ENCODE measurements at places on chromosomes 3 and 15.

- no peak for DNase-seq
Measured at GRCh38 chr3:161879470-161879869, 382.9 kb downstream of the OTOL1 start.

GRCh38 chr3:188956839-188957489 lies 214.8 kb upstream of the TPRG1 start:
- peak; percentile 61 for DNase-seq

- no peak for DNase-seq
Measured at GRCh38 chr15:41490355-41490754, 3.3 kb upstream of the ITPKA start.

GRCh38 chr3:178457511-178457910 lies 78.7 kb upstream of the KCNMB2 start:
- no peak for DNase-seq

GRCh38 chr3:98966862-98967546 lies 65.5 kb upstream of the DCBLD2 start:
- no peak for DNase-seq

GRCh38 chr3:159937561-159938166 lies 51.0 kb upstream of the IL12A start:
- no peak for DNase-seq

- no peak for DNase-seq
Measured at GRCh38 chr3:146177519-146177918, 16.5 kb upstream of the PLOD2 start.

DNA sequence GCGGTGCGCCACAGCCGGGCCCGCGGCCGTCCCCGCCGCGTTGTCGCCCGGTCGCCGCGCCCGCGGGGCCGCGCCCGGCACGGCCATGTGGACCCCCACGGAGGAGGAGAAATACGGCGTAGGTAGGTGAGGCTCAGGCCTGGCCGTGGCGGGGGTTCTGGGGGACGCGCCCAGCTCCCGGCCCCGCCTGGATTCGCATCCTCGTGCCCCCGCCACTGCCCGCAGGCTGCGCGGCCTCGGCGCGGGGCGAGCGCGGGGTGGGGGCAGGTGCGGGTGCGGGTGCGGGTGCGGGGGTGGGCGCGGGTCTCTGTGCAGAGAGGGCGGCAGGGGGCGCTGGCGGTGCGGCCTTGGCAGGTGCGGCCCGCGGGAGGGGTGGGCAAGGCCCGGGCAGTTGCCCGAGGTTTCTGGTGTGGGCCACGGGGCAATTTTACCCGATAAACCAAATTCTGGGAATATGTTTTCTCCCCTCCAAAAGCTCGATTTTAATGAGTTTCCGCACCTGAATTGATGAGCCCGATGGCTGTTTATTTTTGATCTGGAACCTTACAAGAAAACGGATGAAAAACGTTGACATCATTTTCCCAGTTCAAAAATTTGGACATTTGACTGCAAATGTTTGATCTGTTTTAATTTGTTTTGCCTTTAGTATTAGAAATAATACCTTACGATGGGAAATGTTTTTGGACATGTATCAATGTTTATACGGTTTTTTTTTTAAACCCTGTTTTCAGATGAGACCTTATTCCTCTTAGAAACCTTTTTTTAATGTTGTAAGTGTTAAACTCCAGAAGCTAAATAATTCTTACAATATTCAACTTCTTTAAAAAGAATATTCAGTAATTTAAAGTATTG lies 678 bp downstream of the DOCK3 start:
- DNase-seq, result no peak

GRCh38 chr3:162665684-162666391 lies 1169.2 kb downstream of the OTOL1 start:
- DNase-seq, result no peak

- DNase-seq, result no peak
Measured at GRCh38 chr3:23834082-23834870, 28.5 kb downstream of the UBE2E1 start.

DNA sequence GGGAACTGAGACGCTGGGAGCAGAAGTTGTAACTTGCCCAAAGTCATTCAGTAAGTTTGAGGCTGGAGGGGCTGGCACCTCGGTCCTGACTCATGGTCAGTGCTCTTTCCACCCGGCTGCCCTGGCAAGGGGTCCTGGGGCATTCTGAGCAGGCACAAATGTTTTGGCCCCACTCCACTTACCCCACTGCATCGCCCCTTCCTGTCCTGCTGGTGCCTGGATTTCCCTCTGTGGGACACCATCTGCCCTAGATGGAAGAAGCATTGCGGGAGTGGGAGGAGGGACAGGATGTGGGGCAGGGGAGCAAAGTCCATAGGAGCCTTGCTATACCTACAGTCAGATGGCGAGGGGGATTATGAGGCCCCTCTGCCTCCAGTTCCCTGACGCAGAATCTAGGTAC lies 4.5 kb downstream of the CORO2B start:
- DNase-seq, result no peak

- no peak for DNase-seq
Measured at GRCh38 chr3:177377166-177377565, 179.9 kb upstream of the TBL1XR1 start.

GRCh38 chr3:51975852-51976549 lies 1.1 kb downstream of the ABHD14A start:
- peak; percentile 70 for DNase-seq

GRCh38 chr3:32601722-32602121 lies 31.1 kb upstream of the DYNC1LI1 start:
- DNase-seq, result no peak

DNA sequence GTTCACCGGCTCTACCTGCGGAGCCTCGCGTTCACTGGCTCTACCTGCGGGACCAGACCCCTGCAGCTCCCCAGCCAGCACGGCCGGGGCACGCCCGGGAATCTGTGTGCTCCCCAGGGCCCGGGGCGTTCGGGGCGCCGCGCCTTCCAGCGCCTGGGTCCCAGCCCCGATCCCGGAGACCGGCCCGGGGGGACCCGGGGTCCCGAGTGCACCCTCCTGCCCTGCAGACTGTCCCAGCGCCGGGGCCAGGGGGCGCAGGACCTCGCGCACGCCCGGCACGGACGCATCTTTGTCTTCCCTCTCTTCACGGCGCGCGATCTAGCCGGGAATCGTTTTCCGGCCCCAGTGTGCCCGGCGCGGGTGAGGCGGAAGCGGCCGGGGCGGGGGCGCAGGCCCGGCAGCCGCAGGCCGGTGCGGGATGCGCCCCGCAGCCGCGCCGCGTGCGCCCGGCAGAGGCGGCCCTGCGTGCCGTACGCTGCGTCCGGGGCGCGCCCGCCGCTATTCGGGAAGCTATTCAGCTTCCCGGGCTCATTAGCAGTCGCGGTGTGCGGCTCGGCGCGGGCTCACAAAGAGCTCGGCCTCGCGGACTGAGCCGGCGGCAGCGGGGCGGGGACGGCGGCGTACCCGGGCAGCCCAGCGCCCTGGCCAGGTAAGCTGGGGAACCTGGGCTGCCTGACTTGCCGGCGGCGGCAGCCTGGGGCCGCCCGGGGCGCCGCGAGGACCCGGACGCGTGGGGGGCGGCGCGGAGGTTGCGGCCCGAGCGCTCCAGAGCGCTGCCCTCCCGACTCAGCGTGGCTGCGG lies at the start of gene APBA2:
TSS of gene APBA2 (plus strand) at position 345 of the 801 bp plus-strand sequence. CDS start 167,911 bp downstream, outside the sequence.
- DNase-seq, result peak; percentile 39

- DNase-seq, result peak; percentile 24
Measured at GRCh38 chr15:75203908-75204263, 2.2 kb downstream of the C15orf39 start.

DNA sequence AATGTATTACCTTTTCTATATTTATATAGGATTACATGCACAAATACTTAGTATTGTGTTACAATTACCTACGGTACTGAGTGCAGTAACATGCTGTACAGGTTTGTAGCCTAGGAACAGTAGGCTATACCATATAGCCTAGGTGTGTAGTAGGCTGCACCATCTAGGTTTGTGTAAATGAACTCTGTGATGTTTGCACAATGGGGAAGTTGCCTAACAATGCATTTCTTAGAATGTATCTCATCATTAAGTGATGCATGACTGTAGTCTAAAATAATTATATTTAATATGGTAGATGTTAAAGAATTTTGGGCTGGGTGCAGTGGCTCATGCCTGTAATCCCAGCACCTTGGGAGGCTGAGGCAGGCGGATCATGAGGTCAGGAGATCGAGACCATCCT lies 281.0 kb downstream of the KLF13 start:
- no peak for DNase-seq

DNA sequence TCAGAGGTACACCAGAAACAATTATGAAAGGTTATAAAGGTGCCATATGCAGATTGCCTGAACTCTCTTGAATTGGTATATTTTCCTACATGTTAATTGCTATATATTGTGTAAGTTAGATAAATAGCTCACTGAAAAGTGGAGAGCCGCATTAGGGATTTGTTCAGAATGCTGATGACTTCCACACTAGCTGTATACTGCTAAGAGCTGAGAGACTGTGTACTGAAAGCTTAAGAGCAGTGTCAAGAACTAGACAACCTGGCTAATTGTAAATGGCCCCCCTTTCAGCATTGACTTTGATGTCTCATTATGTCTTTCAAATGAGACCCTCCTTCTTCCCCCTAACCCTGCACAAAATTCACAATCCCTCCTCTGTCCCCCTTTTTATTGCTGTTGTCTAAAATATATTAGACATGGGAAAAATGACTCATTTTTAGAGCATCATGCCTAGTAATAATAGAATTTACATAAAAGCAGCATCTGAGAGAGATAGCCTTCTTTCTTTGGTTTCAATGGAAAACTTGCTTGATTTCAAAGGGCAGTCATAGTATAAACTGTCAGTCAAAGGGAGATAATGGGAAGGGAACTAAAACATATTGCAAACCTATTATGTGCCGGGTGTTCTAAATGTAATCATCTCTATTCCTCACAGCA lies 34.7 kb upstream of the GREM1 start:
- no peak for DNase-seq

GRCh38 chr15:72116731-72117485 lies 1.0 kb downstream of the MYO9A start:
- DNase-seq, result peak; percentile 38

- DNase-seq, result peak; percentile 83
Measured at GRCh38 chr3:152197937-152198336, 70.8 kb upstream of the MBNL1 start.

DNA sequence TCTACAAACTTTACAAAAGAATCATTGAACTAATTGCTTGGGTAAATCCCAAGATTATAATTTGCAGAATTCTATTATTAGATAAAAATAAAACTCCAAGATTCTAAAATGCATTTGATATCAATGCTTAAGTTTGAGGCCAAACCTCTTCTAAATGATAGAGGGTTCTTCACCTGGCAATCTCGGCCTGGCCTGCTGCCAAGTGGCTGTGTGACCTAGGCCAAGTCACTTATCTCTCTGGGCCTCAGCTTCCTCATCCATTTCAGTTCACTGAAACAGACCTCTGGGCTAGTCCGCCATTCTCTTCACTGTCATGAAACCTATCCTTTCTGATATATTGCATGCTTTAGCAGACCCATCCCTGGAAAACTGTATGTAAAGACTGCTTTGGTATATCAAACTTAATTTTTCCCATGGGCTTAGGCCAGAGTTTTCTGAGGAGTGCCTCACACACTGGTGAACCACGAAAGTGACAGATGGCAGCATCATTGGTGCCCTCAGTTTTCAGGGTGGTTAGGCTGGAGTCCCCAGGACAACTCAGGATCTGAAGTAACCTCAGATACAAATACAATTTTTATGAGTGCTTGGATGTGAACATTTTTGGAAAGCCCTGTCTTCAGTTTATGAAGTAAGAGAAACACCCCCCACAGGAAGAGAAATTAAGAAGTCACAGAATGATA lies 21.8 kb downstream of the NUDT16 start:
- no peak for DNase-seq

DNA sequence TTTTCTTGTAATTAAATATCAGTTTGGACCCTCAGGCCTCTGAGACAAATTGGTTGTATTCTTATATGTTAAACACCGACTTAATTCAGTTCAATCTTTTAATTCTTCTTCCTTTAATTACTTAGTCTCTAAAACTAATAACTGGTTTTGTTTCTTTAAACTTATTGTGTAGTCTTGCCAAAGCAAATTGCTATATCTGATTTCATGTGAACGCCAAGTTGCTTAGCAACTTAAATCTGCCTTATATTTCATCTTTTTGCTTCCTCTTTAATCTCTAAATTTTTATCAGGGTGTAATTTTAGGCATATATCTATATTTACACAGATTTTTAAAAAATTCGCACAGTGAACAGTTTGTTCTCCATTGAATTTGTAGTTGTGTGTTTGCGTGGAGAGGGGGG lies 82.2 kb downstream of the CADM2 start:
- no peak for DNase-seq

DNA sequence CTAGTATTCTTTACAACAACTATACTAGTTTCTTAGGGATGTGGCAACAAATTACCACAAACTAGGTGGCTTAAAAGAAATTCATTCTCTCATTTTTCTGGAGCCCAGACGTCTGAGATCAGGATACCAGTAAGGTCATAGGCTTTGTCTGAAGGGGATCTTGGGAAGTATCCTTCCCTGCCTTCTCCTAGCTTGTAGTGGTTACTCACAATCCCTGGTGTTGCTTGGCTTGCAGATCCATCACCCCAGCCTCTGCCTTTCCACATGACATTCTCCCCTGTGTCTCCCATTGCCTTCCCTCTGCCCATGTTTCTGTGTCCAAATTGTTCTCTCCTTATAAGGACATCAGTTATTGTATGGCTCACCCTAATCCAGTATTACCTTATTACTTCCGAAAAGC lies 24.3 kb upstream of the CLDN1 start:
- no peak for DNase-seq
